ENCODE measurements at places on chromosomes 6 and 20. TPM values are rescaled to one million over a fixed set of nuclear protein-coding genes. Genes with fewer than 3 reads are reported as not detected.

The TRIM15 gene
- 38.4 TPM for polyA plus RNA-seq

The HLA-DOB gene
- 31.8 TPM for polyA plus RNA-seq

The TRIM40 gene
- polyA plus RNA-seq, result 23.8 TPM

The FITM2 gene
- 1.4 TPM for polyA plus RNA-seq

The PPIL6 gene
- polyA plus RNA-seq, result 0.60 TPM

The PRSS35 gene
- polyA plus RNA-seq, result not detected

The CYP39A1 gene
- polyA plus RNA-seq, result 2.4 TPM

The HLA-C gene
- polyA plus RNA-seq, result 907 TPM

The ZKSCAN3 gene
- polyA plus RNA-seq, result 1.8 TPM

The DLGAP4 gene
- polyA plus RNA-seq, result 36.9 TPM

The LIN28B gene
- polyA plus RNA-seq, result not detected

The SLX4IP gene
- 2.5 TPM for polyA plus RNA-seq

The LRRN4 gene
- polyA plus RNA-seq, result 0.04 TPM

The DEFB132 gene
- not detected for polyA plus RNA-seq

The RBPJL gene
- 1.8 TPM for polyA plus RNA-seq

The CEP43 gene
- polyA plus RNA-seq, result 6.6 TPM

The LIME1 gene
- 4.8 TPM for polyA plus RNA-seq

The SLA2 gene
- polyA plus RNA-seq, result 0.46 TPM

The KIZ gene
- 9.4 TPM for polyA plus RNA-seq

The PTPRK gene
- polyA plus RNA-seq, result 23.2 TPM

The VSTM2L gene
- not detected for polyA plus RNA-seq

The NOX3 gene
- polyA plus RNA-seq, result not detected

The TGM3 gene
- 0.23 TPM for polyA plus RNA-seq

The RBM24 gene
- polyA plus RNA-seq, result 1.8 TPM

The AHI1 gene
- polyA plus RNA-seq, result 5.4 TPM

The ADGRF4 gene
- polyA plus RNA-seq, result 0.46 TPM

The GPX6 gene
- not detected for polyA plus RNA-seq

The GHRH gene
- polyA plus RNA-seq, result not detected

The SNAP25 gene
- polyA plus RNA-seq, result 0.46 TPM

The AIF1 gene
- polyA plus RNA-seq, result 133 TPM

The TMC2 gene
- not detected for polyA plus RNA-seq

The PPT2 gene
- 3.0 TPM for polyA plus RNA-seq

The SPTLC3 gene
- 0.92 TPM for polyA plus RNA-seq

The MUC22 gene
- polyA plus RNA-seq, result not detected

The RRAGD gene
- polyA plus RNA-seq, result 12.0 TPM

The TSBP1 gene
- polyA plus RNA-seq, result not detected

The CGA gene
- not detected for polyA plus RNA-seq

The PSORS1C2 gene
- not detected for polyA plus RNA-seq

All from sigmoid colon (tissue), 7 donors.